ENCODE measurements at places on chromosomes 7 and 10.

DNA sequence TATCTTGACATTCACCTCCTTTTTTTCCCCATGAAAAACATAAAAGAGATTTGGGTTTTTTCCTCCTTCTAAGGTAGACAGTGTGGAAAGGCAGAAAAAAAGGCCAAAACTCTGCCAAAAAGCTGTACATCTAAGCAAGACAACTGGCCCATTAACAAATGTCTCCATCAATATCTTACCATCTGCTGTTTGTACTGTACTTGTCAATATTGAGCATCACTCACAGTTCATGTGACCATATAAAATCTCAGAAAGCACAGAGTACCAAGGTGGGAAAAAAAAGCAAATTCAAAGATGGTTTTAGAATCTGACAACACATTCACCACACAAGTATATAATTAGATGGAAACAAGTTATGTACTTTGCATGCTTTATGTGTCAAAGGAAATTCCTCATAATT is 52.6 kb downstream of the CACNA2D1 start:
- DNase-seq: no peak

DNA sequence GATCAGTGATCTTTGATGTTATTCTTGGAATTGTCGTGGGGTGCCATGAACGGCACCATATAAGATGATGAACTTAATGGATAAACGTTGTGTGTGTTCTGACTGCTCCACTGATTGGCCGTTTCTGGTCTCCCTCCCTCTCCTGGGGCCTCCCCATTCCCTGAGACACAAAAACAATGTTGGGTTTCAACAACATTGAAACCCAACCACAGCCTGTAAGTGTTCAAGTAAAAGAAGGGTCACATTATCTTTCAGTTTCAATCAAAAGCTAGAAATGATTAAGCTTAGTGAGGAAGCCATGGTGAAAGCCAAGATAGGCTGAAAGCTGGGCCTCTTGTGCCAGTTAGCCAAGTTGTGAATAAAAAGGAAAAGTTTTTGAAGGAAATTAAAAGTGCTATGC is 19.5 kb downstream of the EN2 start:
- no peak for DNase-seq

DNA sequence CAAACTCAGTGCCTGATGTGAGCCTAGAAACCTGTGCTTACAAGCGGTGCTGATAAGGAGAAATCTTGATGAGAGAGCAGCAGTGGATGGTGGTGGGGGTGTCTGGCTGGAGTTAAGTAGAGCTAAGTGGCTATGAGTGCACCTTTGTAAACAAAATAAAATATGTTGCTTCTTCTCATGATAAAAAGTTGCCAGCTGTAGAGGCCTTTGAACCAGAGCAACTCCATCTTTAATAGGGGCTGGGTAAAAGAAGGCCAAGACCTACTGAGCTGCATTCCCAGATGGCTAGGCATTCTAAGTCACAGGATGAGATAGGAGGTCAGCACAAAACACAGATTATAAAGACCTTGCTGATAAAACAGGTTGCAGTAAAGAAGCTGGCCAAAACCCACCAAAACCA is 107.6 kb upstream of the FAM3C start:
- no peak for DNase-seq

DNA sequence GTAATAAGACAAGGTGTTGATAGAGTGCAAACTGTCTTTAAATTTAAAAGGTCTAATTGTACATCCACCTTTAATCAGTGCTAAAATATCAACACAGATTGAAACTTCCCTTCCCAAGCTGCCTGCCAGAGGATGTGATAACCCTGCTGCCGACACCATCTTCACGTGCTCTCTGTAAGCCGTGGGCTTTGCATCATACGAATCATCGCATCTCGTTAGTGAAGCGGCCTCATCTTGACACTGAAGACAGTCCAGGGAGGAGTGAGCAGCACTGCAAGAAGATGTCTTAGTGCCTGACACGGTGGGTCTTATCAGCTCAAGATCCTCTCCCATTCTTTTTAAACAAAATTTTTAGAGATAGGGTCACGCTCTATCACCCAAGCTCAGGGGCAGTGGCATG is 518.8 kb downstream of the PTPRN2 start:
- DNase-seq: no peak

GRCh38 chr7:77409005-77409738 is 7.0 kb downstream of the GSAP start:
- no peak for DNase-seq

DNA sequence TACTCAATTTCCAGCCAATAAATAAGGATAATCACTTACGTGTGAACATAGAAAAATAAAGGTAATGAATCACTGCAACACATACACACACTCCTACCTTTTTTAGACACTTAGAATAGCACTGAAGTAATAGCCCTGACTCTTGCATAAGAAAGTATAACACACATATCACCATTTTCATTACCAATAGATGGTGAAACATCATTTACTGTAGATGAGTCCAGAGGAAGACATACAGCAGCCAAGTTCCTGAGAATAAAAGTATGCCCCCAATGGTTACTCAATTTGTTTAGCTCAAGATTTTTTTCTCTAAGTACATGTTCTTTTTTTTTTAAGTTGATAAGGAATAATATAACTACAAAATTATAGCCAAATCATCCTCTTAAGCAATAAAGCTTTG is 316.3 kb downstream of the PARD3 start:
- DNase-seq: no peak
